ENCODE measurements at places on chromosomes 6 and 20.

DNA sequence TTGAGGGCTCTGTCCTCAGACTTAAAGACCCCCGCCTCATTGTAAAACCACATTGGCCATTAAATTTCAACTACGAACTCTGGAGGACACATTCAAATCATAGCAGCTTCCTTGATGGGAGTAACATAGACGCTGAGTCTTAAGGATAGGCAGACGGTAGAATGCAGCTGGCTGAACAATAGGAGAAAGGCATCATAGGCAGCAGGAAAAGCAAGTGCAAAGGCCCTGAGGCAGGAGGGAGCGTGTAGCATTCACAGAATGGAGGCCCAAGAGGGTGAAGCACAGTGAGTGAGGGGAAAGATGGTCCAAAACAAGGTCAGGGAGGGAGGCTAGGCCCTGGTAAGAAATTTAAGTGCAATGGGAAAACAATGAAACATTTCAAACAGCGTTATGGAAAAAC, 8.6 kb upstream of the PFDN4 start:
- no peak for DNase-seq

GRCh38 chr20:37729909-37730308, 36.1 kb downstream of the CTNNBL1 start:
- DNase-seq = no peak

DNA sequence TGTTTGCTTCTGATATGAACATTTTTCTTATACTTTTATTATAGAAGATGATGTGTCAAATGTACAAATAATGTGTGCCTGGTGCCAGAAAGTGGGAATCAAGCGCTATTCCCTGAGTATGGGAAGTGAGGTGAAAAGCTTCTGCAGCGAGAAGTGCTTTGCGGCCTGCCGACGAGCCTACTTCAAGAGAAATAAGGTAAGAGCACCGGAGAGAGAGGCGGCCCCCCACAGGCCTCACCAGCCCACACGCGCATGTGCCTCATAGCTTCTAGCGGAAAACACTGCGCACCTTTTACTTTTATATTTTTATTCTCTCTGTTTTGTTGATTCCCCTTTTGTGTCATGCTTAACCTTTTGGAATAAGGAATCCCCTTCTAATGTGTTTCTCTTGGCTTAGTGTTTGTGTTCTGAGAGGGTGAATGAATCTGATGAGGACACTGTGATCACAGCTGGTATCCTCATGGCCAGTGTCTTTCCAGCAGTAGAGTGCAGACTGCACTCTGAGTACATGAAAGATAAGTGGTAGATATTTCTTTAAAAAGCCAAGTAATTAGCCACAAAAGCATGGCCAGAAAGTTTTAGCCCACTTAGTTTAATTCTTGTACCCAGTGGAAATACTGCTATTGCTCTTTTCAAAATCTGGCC, 43.6 kb downstream of the SOBP start:
- no peak for DNase-seq

DNA sequence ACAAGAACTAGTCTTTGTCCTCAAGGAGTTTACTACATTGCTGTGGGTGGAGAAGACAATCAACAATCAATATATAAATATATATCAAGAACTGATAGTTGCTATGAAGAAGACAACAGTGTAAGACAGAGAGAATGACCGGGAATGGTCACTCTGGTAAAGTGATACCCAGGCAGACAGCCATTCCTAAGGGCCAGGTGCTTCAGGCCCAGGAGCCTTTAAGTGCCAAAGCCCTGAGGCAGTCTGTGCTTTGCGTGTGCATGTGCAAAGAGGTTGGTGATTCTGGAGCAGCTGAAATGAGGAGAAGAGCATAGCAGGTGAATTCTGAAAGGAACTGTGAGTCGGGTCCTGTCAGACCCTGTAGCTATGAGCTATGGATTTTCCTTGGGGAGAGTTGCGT, 154.2 kb downstream of the DOK5 start:
- no peak for DNase-seq
